Lower lobe of right lung (tissue), 2 donors: ENCODE measurements at places on chromosomes 12 and 14. TPM values are rescaled to one million over a fixed set of nuclear protein-coding genes. Genes with fewer than 3 reads are reported as not detected.

Gene ALDH1L2
- total RNA-seq = 9.7 TPM

Gene LHX5
- not detected for total RNA-seq

Gene JAG2
- total RNA-seq = 29.2 TPM

GRCh38 chr14:93811676-93812075 is 23.4 kb upstream of the PRIMA1 start:
- no peak for DNase-seq

DNA sequence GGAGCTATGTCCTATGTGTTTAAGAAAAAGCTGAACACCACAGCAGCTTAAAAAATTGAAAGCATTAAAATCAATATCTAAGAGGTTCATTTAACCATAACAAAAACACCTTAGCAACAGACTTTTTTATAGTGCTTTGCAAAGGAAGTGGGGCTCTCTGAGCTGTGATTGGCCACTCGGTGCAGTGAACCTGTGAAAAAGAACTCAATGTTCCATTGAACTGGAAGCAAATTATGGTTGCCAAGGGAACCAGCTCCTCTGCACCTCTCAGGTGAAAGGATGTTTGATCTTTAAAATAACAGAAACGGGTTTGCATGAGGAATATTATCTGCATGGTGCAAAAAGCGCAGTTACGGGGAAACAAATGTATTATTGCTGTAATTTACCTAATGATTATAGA is 149.4 kb downstream of the SNAPC1 start:
- no peak for DNase-seq

DNA sequence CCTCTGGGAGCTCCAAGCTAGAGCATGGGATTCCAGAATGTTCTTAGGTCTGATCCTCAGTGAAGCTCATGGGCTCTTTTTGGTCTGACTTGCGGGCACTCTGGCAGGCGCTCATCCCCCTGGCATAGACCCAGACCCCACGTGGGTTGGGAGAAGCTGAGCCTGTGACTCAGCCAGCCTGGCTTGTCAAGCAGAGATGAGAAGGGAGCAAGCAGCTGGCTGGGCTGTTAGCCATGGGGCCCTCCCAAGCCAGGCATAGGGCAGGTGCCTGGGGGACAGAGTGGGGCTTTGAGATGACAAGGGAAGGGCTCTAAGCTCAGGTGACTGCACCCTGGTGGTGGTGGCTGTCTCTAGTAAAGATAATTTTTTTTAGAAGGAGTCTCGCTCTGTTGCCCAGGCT is 80.3 kb upstream of the NOS1 start:
- DNase-seq = no peak

- DNase-seq = no peak
Measured at GRCh38 chr12:117387832-117388231, 26.4 kb upstream of the NOS1 start.
